Stimulated activated CD8-positive, alpha-beta memory T cell treated with anti-CD3 and anti-CD28 coated beads, Interleukin-4, amount 100 ng/mL, for 24 hours (primary cell): ENCODE measurements at places on chromosomes 3 and 15.

- DNase-seq, result no peak
Observed at GRCh38 chr3:129418041-129418973, 10.1 kb downstream of the EFCAB12 start.

DNA sequence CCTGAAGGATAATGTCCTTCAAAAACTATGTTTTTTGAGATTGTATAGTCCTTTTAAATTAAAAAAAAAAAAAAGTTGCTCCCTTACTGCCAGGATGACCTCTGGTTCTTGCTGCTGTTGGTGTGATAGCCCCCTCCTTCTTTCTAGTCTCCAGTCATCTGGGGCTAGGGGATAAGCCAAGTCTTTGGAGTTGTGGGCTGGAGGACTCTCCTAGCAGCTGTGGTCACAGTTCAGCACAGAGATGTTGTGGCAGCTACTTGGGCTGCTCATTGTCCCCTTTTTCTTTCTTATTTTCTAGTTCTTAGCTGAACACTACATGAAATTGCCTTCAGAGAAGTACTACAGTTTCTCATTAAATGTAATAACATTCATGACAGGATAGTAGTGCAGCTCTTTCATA is 39.2 kb upstream of the APH1B start:
- no peak for DNase-seq

DNA sequence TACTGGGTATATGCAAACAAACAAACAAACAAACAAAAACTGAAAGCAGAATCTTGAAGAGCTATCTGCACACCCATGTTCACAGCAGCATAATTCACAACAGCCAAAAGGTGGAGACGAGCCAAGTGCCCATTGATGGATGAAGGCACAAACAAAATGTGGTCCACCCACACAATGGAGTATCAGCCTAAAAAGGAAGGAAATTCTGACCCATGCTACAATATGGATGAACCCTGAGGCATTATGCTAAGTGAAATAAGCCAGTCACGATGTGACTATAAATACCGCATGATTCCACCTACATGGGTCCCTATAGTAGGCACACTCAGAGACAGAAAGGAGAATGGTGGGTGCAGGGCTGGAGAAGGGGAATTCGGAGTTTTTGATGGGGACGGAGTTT is 24.1 kb downstream of the XPC start:
- DNase-seq, result no peak

DNA sequence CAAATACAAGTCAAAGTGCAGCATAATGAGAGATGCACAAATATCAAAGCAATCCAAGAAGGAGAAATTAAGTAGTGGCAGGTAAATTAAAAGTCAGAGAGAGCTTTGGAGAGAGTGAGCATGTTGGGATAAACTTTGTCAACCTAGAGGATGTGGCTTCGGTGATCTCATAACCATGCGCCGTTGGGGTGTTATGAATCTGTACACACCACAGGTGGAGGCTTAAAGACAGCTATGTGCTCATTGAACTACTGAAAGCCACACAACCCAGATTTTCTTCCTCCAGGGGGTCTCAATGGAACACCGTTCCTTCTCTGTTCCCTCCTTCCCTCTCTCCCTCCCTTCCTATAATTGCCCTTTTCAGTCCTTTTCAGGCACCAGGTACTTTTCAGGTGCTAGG is 52.0 kb downstream of the SUCNR1 start:
- DNase-seq, result no peak

DNA sequence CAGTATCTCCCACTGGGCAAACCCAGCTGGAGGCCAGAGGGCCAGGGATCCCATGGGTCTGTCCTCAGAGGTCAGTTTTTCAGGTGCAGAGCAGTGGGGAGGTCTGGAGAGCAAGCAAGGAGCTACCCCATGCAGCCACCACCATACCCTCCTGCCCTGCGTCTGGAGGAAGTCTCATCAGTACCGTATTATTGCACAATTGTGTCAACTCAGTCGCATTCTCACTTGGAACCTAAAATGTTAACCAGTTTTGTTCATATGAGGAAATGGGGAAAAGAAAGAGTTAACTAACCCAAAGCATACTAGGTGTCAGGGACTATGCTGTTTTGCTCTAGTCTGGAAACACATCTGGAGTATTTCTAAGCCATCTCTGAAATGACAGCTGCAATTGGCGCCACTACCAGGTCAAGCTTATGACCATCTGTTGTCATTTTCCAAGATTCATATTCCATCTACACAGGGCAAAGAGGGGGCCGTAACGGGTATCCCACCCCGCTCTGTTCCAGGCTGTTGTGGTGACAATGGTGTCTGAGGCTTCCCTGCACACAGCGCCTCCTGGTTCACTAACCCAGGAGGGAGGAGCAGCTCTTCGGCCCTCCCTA is 16.9 kb upstream of the APBA2 start:
- DNase-seq, result no peak

DNA sequence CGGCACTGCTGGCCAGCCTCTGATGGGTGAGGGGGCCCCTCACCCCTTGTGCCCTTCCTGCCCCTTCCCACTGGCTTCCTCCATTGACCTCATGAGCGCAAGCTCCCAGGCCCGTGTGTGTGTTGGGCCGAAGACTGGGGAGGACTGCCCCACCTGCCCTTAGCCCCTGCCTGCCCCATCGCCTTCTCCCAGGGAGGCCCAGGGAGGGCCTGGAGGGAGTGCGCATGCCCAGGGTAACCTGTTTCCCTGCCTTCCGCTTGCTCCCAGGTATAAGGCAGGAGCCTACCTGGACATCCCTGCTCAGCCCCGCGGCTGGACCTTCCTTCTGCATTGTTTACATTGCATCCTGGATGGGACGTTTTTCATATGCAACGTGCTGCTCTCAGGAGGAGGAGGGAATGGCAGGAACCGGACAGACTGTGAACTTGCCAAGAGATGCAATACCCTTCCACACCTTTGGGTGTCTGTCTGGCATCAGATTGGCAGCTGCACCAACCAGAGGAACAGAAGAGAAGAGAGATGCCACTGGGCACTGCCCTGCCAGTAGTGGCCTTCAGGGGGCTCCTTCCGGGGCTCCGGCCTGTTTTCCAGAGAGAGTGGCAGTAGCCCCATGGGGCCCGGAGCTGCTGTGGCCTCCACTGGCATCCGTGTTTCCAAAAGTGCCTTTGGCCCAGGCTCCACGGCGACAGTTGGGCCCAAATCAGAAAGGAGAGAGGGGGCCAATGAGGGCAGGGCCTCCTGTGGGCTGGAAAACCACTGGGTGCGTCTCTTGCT is 8.8 kb downstream of the DLL4 start:
- DNase-seq, result no peak

GRCh38 chr15:31954374-31955172 is 75.7 kb upstream of the CHRNA7 start:
- DNase-seq, result no peak

- no peak for DNase-seq
Observed at GRCh38 chr3:38086496-38086895, 47.5 kb downstream of the DLEC1 start.

DNA sequence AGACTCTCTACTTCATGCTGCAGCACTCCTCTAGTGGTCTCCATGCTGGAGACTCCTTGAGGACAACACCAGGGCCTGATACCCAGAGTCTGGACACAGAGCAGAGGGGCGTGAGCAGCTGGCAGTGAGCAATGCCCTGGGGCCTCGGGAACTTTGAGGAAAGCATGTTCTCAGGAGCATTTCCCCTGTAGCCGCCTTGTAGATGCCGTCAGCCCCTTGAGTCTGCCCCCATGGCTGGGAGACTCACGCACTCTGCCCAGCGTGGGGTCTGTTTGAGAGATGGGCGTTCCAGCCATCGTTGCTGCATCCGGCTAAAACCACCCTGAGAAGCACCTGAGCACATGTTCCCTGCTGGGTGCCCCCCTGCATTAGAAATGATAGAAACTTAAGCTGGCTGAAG is 56.8 kb downstream of the PLXNA1 start:
- DNase-seq, result no peak

DNA sequence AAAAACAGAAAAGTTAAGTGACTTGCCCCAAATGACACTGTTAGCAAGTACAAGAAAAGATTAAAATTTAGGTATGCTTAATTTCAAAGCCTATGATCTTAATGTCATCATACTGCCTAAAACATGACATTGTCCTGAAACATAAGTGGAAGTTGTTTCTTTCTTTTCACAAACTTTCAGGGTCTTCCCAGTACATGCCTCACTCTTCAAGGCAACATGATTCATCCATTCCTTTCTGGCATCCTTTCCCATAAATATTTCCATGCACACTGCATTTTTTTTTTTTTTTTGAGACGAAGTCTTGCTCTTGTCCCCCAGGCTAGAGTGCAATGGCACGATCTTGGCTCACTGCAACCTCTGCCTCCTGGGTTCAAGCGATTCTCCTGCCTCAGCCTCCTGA is 42.5 kb upstream of the KPNA4 start:
- DNase-seq, result no peak

- DNase-seq, result no peak
Observed at GRCh38 chr3:129254536-129255230, 5.3 kb downstream of the COPG1 start.

GRCh38 chr3:31695280-31696008 is 162.7 kb downstream of the STT3B start:
- no peak for DNase-seq

DNA sequence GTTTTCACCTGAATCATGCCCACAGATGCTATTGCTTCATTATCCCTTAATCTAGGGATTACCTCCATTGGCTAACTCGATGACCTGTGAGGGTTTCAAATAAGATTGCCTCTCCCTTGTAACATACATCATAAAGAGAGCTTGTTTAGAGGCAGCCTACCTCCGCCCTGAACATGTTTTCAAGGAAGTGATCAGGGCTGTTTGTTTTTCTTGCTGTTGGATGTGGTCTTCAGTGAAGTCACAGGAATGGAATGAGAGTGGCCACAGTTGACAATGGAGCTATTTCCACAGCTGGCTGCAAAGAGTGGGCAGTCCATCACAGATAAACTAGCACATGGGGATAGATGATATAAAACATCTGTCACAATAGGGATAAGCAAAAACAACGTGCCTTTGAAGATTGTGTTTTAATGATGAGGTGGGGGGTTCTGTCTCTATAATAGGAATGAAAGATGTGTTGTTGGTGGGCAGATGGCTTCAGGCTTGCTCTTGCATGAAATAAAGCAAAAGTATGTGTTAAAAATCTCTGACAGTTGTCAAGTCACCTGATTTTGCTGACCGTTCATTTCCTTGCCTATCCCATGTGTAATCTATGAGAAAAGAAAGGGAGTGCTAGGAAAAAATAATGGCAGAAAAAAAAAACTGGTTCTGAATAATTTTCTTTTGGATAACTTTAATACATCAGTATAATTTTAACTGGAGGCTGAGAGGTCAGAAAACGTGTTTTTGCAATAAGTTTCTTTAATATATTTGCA is 642.3 kb downstream of the RBMS3 start:
- no peak for DNase-seq

GRCh38 chr3:156632601-156633000 is 41.8 kb upstream of the TIPARP start:
- no peak for DNase-seq

- DNase-seq, result no peak
Observed at GRCh38 chr3:190008432-190008831, 112.3 kb downstream of the P3H2 start.

- no peak for DNase-seq
Observed at GRCh38 chr3:120449701-120450599, 842 bp downstream of the FSTL1 start.

DNA sequence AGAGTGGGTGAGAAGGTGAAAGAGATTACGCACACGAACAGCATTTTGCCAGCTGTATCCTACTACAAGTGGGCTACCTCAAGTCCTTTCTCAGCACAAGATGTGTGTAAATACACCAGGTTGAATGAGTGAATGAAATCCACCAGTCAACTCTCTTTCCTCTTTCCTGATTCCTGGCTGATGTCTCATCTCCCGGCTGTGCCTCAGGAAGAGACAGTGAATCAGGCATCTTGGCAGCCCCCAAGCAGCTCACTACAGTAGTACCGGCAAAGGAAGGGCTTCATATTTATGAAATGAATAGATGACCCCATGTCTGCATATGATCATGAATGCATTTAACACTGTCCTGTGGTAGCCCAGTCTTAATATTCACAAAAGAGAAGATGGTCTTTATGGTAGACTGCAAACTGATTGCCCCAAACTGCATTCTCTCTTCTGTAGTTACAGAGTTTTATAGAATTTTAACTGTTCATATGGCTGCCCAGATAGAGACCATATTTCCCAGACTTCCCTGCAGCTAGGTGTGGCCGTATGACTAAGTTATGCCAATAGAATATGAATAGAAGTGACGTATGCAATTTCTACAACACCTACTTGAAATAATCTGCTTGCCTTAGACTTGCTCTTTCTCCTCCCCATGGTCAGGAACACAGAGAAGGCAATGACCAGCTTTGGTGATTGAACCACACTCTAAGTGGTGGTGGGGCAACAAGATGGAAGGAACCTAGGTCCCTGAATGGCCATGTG is 22.7 kb downstream of the MGLL start:
- DNase-seq, result no peak

DNA sequence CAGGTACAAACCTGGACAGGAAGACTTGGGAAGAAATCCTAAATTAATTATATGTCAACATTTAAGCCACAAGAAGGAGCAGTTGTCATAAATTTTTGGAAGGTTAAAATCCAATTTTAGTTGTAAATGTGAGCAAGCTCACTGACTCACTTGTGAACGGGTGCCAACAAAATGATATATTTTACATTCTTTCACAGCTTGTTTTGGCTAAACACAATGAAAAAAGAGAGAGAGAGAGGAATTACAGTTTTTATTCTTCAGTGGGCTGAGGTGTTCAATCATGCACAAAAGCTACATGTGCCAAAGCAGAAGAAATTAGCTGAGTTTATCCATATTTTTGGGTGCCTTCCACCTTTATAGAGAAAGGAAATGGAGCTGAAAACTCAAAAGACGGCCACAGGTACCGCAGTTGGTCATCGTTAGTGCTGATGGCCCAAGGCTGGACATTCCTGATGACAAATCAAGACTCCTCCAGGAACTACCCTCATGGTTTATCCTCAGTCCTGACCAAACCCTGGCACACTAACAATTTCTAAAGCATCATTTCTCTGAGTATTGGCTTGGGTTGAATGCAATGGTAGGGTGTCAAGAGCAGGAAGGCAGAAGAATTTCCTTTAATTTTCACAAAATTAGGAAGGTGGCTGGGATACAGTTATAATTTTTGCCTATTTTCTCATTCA is 37.6 kb upstream of the WNT5A start:
- no peak for DNase-seq
